ENCODE measurements at places on chromosomes 3 and 15.

DNA sequence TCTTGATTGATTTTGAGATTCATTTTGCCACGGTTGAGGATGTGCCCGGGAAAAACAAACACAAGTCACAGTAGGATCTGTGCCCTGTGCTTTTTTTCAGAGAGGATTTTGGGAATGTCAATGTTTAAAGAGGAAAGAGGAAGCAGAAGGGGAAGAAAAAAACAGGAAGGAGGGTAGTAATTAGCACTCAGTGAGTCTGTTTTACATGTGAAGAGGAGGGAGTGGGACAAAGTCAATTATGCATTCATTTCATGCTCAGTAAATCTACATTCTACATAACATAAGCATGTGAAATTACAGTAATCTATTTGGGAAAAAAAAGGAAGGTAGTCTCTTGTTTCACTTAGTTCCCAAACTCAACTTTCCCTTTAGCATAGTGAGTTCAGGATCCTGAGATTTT is 18.3 kb upstream of the CD200 start:
- no peak for ATAC-seq

- ATAC-seq = no peak
Measured at GRCh38 chr3:139994891-139995290, 59.9 kb downstream of the CLSTN2 start.

- ATAC-seq = no peak
Measured at GRCh38 chr15:56251315-56252095, 7.8 kb upstream of the RFX7 start.

GRCh38 chr3:59049671-59050331 is at the start of gene CFAP20DC:
CFAP20DC (minus strand) TSS chr3:59050025; CDS start chr3:59049631, 394 bp downstream.
- ATAC-seq = peak; percentile 98

DNA sequence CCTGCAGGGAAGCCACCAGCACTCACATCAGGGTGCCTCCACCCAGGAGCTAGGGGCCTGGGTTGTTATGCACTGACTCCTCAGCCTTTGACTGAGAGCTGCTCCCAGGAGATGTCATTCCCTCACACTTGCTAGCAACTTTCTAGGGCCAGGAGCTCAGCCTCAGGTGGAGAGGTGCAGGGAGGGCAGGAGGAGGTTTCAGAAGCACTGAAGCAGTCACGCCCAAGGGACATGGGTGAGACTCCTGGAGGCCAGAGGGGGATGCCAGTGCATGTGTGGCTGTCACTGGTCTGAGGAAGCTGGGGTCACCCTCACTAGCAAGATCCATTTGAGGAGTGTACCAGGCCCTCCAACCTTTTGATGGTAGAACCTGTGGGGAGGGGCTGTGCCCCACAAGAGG is 271.2 kb downstream of the PLCL2 start:
- ATAC-seq = no peak

GRCh38 chr15:68205558-68205944 is 419 bp upstream of the CALML4 start:
- ATAC-seq = peak; percentile 8

GRCh38 chr15:89939910-89940309 is 27.2 kb upstream of the ARPIN start:
- no peak for ATAC-seq

DNA sequence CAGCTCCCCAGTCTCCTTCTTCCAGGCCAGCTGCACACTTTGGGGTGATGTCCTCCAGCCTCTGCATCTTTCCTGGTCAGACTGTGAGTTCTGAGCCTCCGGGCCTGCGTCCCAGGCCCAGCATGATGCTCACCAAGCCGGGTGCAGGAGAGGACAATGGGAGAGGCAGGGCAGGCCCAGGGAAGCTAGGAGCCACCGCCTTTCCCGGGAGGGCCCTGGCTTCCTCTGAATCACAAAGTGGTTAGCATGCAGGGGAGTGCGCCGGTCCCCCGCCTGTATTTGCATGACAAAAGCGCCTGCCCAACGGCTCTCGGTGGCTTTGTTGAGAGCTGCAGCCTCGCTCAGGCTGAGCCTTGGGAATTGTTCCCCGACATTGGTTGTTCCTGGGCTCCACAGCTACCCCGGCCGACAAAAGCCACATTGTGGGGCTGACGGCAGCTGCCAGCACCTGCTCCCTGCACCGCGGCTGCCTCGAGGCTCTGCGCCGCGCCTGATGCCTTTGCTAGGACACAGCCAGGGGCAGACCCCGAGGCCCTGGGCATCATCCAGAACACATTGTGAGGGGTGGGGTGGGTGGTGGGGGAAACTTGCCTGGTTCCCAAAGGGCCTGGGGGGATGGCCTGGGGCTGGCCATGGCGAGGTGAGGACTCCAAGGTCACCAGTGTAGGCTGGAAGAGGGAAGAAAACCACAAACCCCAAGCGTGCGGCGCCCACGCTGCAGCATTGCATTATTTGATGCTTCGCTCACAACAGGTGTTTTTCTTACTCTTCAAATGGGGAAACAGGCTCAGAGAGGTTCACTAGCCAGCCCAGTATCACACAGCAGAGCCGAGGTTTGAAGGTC is 20.0 kb upstream of the KLF13 start:
- ATAC-seq = no peak

GRCh38 chr3:139572847-139573672 is 33.5 kb upstream of the RBP1 start:
- no peak for ATAC-seq

DNA sequence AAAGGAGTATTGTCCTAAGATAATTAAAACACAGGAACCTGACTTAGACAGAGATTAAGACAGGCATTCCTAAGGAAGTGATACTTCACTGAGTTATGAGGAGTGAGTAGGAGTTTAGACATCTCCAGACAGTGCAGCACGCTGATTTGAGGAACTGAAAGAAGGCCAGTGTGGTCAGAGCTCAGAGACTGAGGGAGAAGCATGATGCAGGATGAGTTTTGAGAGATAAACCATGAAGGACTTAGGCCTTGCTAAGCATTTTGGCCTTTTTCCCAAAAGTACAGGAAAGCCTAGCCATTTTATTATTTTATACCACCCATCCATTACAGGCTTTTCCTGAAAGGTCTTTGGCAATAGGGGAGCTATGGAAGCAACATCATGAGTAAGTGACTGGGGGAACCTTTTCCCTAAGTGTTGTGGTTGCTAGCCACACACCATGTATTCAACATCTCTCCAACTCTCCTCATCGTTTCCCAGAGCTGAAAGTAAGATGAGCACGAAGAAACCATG is 375.6 kb upstream of the TPRG1 start:
- ATAC-seq = no peak

DNA sequence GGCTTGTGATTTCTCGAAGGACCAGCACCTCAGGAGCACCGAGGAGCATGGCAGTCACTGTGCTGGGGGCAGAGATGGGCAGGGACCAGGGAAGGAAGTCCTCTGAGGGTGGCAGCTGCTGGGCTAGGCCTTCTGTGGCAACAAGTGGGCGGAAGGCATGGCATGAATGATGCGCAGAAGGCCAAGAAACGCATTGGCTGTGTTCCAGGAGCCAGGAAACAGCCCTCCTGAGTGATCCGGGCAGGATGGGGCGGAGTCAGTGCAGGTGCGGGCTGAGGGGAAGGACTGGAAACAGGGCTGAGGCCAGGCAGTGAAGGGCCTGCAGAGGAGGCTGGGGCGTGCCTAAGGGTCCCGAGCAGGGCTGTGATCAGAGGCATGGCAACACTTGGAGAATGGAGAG is 23.6 kb downstream of the MRPS11 start:
- ATAC-seq = no peak

- no peak for ATAC-seq
Measured at GRCh38 chr3:100103558-100104441, 10.5 kb downstream of the FILIP1L start.

DNA sequence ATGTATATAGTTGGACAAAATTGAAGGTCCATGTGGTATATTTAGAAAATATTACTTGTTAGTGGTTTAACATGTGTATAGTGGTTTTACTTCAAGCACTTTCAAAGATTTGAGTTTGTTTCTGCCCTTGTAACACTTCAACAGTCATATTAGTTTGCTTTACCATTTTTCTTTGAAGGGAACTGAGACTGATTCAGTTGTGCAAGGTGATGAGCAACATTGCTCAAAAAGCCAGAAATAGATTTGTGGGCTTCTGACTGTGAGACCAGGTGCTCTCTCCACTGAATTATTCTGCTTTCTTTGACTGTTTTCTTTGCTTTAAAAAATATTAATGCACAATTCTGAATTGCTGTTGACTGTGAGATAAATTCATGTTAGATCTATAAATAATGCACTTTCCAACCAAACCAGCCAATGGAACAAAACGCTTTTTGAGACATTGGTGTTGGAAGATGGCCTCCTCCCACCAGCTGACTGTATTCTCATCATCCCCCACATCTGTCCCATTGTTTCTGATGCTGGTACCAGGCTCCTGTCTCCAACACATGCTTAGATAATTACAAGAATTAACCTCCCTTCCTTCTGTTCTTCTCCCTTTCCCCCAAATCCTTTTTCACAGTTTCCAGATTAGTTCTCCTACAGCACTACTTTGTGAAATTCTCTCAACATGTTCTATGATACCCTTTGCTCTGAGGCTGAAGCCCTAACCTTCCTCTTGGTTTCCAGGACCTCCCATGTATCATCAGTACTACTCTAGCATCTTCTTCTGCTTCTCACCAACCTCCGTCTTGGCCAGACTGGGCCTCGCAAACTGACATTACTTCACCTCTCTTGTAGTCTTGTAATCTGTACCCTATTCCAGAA is 27.9 kb downstream of the PLCL2 start:
- no peak for ATAC-seq

- ATAC-seq = peak; percentile 44
Measured at GRCh38 chr3:134846911-134847317, 51.9 kb downstream of the EPHB1 start.

DNA sequence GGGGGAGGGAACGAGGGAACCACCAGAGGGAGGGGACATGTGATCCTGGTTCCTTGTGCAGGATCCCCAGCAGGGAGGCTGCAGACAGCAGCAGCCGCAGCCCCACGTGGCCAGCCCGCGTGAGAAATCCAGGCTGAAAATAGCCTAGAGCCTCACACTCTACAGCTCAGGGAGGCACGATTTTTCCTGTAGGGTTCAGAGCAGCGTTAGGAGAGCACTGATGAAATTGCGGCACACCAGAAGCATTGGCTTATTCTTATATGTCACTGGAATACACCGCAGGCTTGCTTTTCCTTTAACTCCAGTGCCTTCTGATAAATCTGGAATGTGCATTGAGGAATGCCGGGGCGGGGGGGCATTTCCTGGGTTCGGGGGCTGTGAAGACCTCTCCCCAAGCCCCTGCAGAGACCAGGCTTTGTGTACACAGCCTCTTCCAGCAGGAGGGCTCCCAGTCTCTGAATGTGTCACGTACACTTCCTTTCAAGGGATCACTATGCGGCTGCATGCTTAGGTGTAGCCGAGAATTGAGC is 193.0 kb downstream of the ATP10A start:
- peak; percentile 80 for ATAC-seq

DNA sequence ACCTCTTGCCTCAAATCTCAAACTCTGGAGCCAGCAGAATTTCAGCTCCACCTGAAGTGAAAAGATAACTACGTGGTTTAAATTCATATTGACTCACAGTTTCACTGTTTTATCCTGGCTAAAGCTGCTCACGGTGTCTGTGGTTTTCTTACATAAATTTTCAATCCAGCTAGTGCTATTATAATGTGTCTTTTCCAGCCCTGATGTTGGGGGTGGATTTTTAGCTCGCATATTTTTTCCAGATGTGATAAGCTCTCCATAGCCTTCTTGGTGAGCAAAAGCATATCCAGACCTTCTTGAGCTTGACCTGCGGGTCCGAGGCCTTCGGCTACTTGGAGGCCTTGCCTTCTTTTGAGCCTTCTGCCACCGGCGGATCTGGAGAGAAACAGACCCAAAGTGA is 239.3 kb downstream of the DTWD1 start:
- no peak for ATAC-seq

GRCh38 chr3:24828551-24828950 is 333.9 kb upstream of the THRB start:
- no peak for ATAC-seq

GRCh38 chr15:43126356-43126755 is 7.0 kb upstream of the TMEM62 start:
- ATAC-seq = no peak

DNA sequence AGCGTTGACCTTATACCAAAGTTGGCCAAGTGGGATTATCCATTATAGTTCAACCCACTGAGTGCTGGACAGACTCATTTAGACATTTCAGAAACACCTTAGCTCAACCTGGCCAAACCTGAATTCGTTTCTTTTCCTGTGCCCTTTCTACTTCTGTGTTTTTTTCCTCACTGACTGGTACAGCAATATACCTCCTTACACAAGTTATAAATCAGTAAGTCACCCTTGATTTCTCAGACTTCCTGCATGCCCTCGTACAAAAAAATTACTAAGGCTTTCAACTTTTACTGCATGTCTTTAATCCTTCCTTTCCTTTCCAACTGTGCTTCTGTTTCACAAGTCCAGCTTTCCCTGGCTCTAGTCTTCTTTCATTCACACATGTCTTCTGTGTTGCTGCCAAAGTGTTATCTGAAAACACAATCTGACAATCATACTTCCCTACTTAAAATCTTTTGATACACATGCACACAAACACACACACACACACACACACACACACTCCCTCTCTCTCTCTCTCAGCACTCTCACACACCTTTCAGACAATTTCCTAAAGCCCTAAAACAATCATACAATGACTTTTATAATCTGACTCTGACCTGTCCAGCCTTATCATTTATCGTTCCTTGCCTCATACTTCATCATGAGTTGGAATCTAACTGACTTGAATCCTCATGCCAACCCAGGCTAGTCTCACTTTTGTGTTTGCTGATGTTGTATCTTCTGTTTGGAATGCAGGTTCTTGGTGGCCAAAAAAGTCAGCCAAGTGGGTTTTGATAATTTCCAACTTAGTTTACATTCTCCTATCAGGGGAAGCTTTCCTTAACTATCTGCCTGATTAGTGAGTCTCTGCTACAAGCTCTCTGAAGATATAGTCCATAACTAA is 436.4 kb downstream of the NAALADL2 start:
- ATAC-seq = no peak

GRCh38 chr3:65665915-65666314 is 372.8 kb downstream of the MAGI1 start:
- ATAC-seq = no peak

DNA sequence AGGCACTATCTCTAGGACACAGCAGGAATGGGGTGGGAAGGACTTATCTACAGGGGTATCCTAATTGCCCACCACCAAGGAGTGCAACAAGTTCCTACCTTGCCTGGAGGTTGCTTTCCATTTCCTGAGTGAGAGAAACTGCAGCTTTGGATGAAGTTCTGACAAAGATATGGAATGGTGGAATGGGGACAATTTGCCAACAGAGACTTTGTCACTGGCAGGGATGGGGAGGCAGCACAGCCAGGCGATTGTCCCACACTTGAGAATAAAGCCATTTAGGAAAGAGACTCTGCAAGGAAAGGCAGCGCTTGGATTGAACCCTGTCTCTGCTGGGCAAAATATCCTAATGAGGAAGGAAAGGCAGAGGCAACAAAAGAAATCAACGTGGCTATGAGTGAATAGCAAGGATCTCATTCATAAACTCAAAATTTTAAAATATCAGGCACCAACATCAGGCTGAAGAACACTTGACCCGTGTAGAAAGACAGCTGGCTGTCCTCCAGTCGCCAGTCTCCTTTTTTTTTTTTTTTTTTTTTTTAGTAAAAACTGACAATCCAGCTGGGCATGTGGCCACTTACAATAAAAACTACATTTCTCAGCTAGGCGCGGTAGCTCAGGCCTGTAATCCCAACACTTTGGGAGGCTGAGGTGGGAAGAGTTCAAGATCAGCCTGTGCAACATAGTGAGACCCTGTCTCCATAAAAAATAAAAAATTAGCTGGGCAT is 31.6 kb upstream of the PDE8A start:
- no peak for ATAC-seq
